ENCODE measurements at places on chromosomes 3 and 15. TPM values are rescaled to one million over a fixed set of nuclear protein-coding genes. Genes with fewer than 3 reads are reported as not detected.

DNA sequence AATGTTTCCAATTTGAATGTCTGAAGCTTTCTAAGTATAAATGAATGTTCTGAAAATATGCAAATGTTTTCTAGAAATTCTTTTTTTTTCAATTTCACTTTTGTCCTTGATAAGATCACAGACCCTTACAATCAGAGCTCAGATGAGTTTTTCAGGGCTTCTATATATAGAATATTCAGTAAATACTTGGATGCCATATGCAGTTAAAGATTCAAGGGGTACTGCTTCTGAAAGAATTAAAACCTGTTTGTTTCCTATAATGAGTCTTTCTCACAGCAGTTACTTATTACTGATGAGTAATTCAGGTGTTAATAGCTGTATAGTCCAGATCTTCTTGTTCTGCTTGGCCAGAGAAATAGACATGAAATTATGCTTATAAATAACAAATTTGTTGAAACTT, 812.6 kb downstream of the ZPLD1 start:
- no peaks in the 10 kb centered on the region for H3K4me1 ChIP-seq
- H3K27ac ChIP-seq = no peak overlapping the region
- no peak for DNase-seq
- no peak overlapping the region for H3K4me3 ChIP-seq

The DLEC1 gene
- total RNA-seq = 0.67 TPM

DNA sequence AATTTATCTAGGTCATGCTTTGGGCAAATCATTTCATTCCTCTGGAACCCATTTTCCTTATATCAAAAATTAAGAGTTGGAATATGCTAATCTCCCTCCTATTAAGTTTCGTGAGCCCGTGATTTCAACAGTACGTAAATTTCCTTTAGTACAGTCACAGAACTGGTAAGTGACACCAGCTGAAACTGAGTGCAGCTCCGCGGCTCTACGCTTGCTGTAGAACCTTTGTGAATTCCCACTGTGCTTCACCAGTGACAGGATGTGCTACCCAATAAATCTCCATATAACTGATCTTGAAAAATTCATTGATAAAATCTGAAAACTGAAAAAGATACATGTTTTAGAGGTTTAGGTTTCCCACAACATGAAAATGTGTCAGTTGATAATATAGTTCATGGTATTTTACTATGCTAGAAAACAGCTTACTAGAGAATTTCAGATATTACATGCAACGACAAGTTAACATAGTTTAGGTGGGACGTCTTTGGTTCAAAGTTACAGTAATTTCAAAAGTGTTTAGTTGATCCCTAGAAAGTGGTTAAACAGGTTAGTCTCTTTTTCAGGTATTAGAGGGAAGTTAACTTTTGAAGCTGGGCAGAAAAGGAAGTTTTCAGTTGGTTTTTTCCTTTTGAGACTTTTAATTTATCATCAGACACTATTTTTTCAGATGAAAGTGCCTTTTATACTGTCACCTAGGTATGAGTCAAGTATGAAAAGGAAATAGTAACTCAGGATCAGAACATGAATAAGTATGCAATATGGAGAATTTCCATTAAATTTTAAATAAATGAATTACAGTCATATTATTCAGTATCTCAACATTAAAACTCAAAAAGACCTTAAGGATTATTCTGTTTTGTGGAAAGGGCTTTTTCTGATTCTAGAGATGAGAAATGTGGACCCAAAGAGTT, 57.0 kb downstream of the PPARG start:
- H3K36me3 ChIP-seq = no peaks in the 10 kb centered on the region
- no peaks in the 10 kb centered on the region for H3K27me3 ChIP-seq
- DNase-seq = no peak
- no peak overlapping the region for H3K4me3 ChIP-seq
- no peak overlapping the region for H3K27ac ChIP-seq
- H3K4me1 ChIP-seq = no peaks in the 10 kb centered on the region

GRCh38 chr15:77425104-77425503, 4.4 kb downstream of the HMG20A start:
- no peak overlapping the region for H3K4me3 ChIP-seq
- H3K4me1 ChIP-seq = peaks cover 14% of the 10 kb centered on the region
- no peaks in the 10 kb centered on the region for H3K27me3 ChIP-seq

The PHLDB2 gene
- 14.6 TPM for total RNA-seq

Data from Peyer's patch (tissue), 4 donors.